ENCODE measurements at places on chromosomes 1 and 21.

DNA sequence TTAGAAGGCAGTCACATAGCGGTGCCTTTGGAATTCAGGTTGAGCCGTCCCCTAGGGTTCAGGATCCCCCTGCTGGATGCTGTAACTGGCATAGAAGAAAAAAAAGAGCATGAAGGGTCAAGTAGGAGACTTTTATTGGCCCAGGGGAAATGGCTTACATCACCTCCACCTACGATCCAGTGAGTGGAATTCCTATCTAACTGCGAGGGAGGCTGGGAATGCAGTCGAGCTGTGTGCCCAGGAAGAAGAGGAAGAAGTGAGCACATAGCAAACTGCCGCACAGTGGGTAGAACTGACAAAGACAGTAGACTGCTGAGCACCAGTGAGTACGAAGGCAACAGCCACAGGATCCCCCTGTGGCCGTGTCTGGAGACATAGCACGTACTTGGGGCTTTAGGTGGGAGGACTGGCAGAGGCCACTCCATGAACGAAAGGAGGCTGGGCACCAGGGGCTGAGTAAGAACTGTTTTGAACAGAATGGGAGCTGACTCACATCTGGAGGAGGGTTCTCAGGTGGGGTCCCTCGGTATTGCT, 79.2 kb downstream of the RNF220 start:
- DNase-seq = peak; percentile 56

GRCh38 chr1:83813576-83813975, 185.4 kb downstream of the TTLL7 start:
- DNase-seq = no peak

- DNase-seq = no peak
These were observed 64.6 kb upstream of the C1orf21 start for GRCh38 chr1:184322253-184322652.

DNA sequence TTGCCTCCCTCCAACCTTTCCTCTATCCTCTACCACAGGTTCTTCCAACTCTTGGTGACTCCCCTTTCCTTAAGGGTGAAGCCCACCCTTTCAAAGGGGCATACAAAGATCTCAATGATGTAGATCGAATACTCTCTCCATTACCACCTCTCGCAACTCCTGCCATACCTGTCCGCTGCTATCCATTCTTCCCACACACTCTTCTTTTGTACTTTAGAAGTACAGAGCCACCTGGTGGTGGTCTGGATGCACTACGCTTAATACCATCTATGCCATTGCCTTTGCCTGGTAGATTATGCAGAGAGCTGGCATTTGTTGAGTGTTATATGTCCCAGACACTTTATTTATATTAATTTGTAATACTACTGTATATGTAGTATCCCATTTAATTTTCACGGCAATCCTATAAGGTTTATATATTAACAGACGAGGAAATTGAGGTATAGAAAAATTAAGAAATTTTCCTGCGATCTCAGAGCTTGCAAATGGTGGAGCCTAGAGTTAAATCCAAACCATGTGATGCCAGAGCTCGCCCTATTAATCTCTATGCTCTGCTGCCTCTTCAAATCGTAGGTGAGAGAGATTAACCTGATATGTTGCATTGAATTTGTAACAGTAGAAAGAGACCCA, 22.9 kb downstream of the TSHB start:
- peak; percentile 34 for DNase-seq

GRCh38 chr1:67838180-67838910, 5.1 kb upstream of the GNG12 start:
- no peak for DNase-seq

GRCh38 chr1:21238141-21238800, 52.0 kb downstream of the ECE1 start:
- no peak for DNase-seq

DNA sequence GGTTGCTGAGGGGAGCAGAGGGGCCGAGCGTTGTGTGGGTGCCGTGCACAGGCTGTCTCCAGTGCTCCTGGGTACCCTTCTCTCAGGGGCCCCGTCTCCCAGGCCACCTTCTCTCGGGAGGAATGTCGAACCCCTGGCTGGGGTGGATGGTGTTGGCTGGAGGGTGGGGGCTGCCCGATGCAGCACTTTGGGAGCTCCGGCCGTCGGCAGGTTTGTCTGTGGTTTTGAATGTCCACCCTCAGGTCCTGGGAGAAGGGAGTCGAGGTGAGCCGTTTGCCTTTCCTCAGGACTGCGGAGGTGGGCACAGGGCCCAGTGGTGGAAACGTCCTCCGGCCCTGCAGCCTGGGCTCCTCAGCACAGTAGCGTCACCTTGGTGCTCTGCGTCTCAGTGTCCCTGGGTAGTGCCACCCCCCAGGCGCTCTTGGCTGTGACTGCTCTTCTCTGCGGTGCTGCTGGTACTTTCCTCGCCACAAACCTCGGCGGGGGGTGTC, 14.5 kb downstream of the SLX9 start:
- no peak for DNase-seq

DNA sequence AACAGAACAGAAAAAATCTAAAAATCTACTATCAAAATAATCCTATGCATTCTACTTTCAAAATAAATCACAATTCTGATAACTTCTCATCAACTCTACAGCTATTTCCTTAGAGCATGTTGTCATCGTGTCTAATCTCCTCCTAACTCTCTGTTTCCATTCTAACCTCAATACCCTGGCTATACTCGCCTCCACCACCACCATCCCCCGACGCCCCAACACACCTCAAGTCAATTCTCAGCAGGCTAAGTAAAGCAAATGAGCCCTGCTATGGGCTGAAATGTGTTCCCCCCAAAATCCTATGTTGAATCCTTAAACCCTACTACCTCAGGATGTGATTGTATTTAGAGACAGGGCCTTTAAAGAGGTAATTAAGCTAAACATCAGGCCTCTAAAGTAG, 34.6 kb downstream of the NRDC start:
- no peak for DNase-seq

DNA sequence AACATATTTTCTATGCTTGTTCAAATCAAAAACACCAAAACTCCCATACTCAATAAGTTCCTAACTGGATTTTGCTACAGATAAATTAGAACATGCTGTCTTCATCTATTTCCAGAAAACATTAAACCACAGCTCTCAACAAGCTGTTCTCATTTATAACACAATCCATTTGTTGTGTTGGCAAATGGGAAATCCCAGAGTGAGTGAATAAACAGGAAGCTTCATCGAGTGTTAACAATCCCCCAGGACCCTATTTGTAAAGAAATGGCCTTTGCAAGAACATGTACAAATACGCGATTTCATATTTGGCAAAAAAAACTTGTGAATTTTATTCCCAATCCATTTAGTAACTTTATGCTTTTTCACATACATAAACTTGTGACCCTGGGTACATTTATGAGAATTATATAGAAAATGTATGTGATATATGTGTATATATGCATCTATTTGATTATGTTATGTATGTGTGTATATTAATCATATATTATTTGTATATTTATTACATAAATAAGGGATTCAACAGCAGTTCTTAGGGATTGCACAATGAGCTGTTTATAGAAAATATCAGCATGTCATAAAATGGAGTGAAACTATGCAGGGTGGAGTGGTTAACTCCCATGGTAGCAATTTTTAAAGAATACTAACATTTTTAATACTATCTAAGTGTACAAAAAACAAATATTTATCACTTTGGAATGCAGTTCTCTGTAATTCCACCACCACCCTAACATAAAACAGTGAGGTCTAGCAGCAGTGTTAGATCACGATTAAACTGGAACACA, 160.0 kb downstream of the NEGR1 start:
- peak; percentile 82 for DNase-seq

DNA sequence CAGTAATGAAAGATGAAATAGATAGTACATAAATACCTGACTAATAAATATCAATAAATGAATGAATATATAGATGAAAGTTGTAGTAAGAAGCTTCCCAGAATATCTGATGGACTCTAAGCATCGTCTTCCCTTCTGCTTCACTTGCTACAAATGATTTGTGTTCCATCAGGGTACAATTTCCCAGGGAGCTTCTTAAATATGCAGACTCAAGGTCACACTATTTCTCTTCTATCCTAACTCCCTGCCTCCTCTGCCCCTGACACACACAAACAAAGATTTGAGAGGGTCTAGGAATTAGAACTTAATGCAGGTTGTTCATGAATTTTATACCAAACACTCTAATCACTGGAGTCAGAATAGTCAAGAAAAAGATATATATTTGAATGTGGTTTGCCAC, 415.9 kb upstream of the TMPRSS15 start:
- no peak for DNase-seq
